ENCODE measurements at places on chromosomes 12 and 14.

DNA sequence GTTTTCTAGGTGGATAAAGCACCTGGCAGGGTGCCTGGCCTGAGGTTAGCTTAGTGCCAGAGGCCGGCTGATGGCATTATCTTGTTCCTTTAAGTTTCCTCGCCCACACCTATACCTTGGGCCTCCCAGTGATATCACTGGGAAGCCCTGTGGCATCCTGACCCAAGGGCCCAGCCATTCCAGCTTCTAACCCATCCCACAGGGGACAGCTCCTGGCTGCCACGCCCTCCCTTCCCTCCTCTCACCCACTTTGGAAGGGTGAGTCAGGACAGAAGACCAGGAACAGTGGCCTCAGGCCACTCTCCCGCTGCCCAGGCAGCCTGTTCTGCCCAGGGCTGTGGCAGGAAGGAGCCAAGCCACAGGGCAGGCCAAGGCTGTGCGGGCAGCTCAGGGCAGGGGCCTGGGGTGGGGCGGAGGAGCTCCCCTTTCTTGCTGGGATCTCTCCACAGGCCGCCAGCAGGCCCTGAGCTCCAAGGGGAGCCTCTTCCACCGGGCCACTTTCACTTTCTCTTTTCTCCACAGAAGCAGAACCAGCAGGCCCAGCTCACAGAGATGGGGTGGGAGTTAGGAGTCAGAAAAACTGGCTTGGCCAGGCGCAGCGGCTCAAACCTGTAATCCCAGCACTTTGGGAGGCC is 75.1 kb downstream of the IRF2BPL start:
- no peak for DNase-seq

GRCh38 chr12:104673696-104674482 is 217.1 kb downstream of the CHST11 start:
- DNase-seq, result no peak

DNA sequence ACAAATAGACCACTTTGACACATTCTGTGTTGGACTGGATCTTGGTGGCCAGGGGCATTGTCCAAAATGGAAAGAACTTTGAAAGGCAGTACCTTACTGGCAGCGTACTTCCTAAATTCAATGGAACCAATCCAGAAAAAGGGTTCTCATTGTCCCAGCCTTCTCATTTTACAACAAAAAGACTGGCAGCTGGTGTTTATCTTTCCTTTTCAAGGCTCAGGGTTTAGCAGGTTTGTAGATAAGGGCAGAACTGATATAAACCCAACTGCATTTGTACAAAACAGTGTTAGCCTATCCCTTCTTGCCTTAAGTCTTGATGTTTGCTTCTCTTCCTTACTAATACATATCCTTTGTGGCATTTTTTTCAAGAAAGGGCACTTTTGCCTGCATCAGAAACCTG is 7.7 kb downstream of the THAP2 start:
- DNase-seq, result no peak

DNA sequence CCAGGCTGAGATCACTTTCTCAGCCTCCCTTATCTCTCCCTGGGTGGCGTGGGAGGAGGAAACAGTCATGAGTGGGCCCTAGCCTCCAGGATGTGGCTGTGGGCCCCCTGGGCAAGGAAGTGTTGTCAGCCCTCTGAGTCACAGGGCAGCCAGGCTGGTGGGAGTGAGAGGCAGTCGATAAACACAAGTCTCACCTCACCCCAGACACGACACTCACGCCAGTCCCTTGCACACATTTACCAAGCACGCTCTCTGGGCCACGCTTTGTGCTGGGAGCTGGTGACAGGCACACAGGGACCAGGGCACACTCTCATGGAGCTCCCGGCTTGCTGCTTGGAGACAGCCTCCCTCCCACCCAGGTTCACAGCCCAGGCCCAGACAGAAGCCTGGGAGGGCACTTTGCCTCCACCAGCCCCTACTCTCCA is 1.9 kb upstream of the KRT79 start:
- DNase-seq, result no peak

GRCh38 chr14:30270200-30271161 is 288.5 kb upstream of the G2E3 start:
- DNase-seq, result peak; percentile 61

DNA sequence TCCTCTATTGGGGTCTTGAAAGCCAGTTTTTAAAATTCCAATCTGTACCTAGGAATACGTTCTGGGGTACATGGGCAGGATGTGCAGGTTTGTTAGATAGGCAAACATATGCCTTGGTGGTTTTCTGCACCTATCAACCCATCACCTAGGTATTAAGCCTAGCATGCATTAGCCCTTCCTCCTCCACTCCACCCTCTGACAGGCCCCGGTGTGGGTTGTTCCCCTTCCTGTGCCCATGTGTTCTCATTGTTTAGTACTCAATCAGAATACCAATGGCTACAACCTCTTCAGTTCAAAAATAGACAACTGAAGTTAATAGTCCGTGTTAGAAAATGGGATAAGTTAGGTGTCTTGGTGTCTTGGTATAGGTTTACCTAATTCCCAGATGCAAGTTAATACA is 3.4 kb downstream of the NTS start:
- DNase-seq, result no peak

DNA sequence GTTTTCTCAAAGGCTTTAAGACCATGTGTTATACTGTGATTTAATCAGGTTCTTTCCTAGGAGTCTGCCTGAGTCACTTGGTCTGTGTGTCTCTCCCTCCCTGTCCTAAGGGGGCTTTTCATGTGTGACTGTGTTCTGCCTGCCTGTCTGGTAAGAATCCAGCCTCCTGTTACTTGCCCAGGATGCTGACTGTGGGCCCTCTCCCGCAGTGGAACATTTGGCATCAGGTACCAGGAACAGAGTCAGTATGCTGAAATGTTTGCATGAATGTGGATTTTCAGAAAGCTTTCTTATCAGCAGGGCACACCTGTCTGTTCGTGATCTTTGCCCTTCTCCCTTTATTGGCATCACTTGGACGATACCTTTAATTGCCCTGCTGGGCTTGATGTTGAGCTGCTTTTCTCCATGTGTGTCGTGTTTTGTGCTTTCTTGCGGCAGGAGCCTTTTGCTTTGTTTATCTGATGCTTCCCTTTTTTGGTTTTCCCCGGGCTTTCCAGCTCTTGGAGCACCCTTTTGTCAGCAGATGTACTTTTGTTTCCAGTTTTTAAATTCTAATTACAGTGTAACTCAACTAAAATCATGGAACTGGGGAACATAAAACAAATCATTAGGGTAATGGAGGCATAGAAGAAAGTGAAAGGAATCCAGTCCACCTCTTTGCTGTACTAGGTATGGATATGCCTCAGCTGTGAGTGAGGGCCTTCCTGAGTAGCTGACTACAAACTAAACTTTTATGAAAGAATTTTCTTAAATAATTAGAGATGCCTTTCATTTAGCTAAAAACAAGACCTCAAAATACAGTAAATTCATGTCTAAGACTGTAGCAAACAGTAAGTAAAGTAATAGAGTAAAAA is 72.5 kb downstream of the TRAF3 start:
- no peak for DNase-seq

DNA sequence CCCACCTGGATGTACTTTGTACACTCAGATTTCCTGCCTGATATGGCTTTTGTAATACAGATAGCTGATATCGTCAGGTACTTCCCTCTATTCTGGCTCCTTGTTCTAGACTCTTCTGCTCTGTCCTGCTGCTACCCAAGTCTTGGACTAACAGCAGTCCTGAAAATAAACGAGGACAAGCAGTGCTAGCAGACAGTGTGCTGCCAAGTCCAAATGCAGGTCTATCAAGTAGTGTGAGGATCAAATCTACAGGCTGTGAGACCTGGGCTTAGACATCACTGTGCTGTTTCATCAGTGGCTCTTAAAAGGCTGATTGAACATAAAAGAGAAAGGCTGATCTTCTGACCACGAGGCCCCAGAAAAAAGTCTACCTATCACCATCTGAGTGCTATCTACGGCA is 418.1 kb downstream of the APAF1 start:
- DNase-seq, result no peak

GRCh38 chr14:105945896-105946295 is 419.5 kb downstream of the TMEM121 start:
- DNase-seq, result no peak

- DNase-seq, result no peak
These were observed 16.1 kb downstream of the PIGH start for GRCh38 chr14:67583711-67584644.

- DNase-seq, result no peak
These were observed 128.2 kb upstream of the RTL1 start for GRCh38 chr14:101031721-101032120.

DNA sequence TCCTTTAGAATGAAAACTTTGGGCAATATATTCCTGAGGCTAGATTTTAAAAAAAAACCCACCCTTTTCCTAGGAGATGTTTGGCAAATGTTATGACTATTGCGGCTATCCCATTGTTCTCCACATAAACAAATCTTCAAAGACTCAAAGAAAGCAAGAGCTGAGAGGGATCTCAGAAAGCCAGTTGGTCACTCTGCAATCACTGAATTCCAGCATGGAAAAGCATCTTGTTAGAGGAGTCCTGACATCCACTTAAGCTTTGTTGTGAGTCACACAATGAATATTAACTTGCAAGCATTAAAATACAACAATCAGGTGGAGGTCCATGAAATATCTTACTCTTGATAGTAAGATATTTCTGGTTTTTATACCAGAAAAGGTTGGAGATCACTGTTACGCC is 11.0 kb upstream of the PTPRB start:
- DNase-seq, result no peak

DNA sequence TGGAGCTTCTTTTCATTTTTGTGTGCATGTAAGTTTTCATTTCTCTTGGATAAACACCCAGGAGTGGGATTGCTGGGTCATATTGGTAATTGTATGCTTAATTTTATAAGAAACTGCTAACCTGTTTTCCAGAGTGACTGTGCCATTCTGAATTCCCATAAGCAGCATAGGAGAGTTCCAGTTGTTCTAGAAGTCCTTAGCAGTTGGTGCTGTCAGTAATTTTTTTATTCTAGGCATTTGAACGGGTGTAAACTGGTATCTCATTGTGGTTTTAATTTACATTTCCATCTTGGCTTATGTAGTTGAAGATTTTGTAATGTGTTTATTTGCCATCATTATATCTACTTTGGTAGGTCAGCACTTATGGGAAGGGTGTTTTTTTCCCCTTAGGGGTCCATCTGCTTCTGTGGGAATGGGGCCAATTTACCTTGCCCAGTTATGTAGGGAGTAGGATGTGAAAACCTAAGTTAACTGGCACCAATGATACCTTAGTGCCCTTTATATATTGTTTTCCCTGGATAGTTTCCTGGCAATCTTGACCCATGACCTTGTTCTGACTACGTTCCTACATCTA is 202.9 kb downstream of the AKAP6 start:
- no peak for DNase-seq

DNA sequence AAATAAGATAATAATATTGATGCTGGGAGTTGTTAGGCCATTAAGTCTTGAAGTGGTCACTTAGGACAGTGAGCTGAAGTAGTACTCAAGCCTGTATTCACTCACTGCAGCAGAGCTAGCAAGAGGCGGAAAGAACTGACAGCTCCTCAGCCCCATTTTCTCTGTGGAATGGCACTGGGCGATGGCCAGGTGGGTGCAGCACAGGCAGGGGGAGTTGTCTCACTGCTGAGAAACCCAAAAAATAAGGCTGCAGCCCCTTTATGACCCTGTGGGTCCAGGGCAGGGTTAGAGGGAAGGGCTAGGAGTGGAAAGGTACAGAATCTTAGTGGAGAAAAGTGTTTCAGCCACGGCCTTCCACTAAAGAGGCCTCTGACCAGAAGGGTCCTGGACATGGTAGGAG is 35.5 kb downstream of the PDZRN4 start:
- DNase-seq, result no peak

DNA sequence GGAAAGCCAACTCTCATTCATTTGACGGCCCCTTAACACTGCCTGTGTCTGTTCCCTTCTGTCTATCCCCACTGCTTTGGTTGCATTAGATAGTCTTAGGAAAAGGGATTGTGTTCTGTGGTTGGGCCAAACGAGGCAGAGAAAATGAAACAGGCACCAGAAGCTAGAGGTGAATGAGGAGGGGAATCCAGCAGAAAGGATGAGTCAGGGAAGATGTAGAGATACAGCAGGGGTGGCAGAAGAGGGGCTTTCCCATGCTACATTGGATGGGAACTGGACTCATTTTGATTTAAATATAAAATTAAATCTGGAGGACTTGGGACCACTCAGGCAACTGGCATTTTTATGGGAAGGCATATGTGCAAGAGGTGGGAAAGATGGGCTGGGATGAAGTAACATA is 43.3 kb downstream of the OTOGL start:
- DNase-seq, result no peak

GRCh38 chr12:9037431-9037830 is 48.1 kb downstream of the KLRG1 start:
- DNase-seq, result no peak

All from AG04450 (cell line).